ENCODE measurements at places on chromosomes 12 and 14. TPM values are rescaled to one million over a fixed set of nuclear protein-coding genes. Genes with fewer than 3 reads are reported as not detected.
A peak's percentile ranks its signal among the peaks of the same experiment; 100 is the strongest.

Gene LRP6
- total RNA-seq, result 0.48 TPM

Gene TAOK3
- total RNA-seq, result 63.4 TPM

Gene RAD9B
- 1.8 TPM for total RNA-seq

Gene OR4E2
- not detected for total RNA-seq

Gene SLC5A8
- total RNA-seq, result not detected

Gene PZP
- total RNA-seq, result not detected

GRCh38 chr12:67988601-67989021, 636 bp upstream of the IFNG-AS1 start:
- no peak overlapping the region for H3K4me3 ChIP-seq
- DNase-seq, result no peak
- no peak overlapping the region for H3K27ac ChIP-seq
- peaks cover 16% of the 10 kb centered on the region for H3K4me1 ChIP-seq

DNA sequence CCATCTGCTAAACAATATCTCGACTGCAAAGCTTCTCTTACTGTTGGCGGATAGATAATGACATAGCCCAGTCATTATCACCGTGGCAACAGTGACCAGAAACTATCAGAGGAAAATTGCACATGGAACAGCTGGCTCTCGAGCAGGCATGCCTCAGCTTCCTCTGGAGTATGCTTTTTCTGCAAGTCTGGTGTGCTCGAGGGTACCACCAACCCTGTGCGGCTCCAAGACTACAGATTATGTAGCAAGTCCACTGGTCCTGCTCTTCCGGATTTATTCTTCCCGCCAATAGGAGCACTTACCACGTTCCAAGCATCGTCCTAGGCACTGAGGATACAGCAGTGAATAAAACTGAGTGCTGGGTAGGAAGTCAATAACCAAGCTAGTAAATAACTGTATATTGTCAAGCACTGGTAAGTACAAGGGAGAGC, 1.4 kb upstream of the GLRX5 start:
- peaks cover 46% of the 10 kb centered on the region for H3K4me1 ChIP-seq
- no peak for DNase-seq
- no peaks in the 10 kb centered on the region for H3K27me3 ChIP-seq

- H3K36me3 ChIP-seq, result no peaks in the 10 kb centered on the region
- no peak for DNase-seq
- H3K27me3 ChIP-seq, result no peaks in the 10 kb centered on the region
- H3K27ac ChIP-seq, result no peak overlapping the region
- no peak overlapping the region for H3K4me3 ChIP-seq
Measured at GRCh38 chr14:79018836-79019235, 848.7 kb downstream of the NRXN3 start.

GRCh38 chr12:90972226-90972625, 17.2 kb upstream of the CCER1 start:
- DNase-seq, result no peak
- H3K36me3 ChIP-seq, result no peaks in the 10 kb centered on the region
- H3K4me3 ChIP-seq, result no peak overlapping the region
- H3K4me1 ChIP-seq, result no peaks in the 10 kb centered on the region
- H3K27ac ChIP-seq, result no peak overlapping the region

DNA sequence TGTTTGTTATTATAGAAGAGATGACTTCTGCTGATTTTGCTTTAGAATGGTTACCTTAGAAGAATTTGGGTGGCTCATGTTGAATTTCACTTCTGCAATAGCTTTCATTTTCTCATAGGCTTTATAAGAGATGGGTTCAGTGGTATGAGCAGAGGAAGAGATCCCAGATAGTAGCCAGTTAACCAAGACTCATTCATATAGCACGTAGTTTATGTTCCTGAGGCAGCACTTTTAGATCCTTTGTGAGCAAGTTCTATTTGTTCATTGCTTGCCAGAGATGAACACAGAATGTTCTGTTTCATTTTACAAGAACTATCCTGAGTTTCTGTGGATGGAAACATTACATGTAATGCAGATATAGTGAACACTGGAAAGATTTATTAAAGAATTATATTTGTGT, 32.2 kb downstream of the RAB21 start:
- H3K27me3 ChIP-seq, result no peaks in the 10 kb centered on the region
- no peak overlapping the region for H3K27ac ChIP-seq
- peaks cover 19% of the 10 kb centered on the region for H3K36me3 ChIP-seq
- no peak for DNase-seq

GRCh38 chr14:64722842-64723447, 18.7 kb downstream of the PLEKHG3 start:
- no peak for DNase-seq
- peaks cover 25% of the 10 kb centered on the region for H3K4me1 ChIP-seq
- peak overlapping the region; percentile 71 for H3K27ac ChIP-seq
- H3K4me3 ChIP-seq, result peak overlapping the region; percentile 29
- H3K27me3 ChIP-seq, result peaks cover 25% of the 10 kb centered on the region
- H3K36me3 ChIP-seq, result no peaks in the 10 kb centered on the region

DNA sequence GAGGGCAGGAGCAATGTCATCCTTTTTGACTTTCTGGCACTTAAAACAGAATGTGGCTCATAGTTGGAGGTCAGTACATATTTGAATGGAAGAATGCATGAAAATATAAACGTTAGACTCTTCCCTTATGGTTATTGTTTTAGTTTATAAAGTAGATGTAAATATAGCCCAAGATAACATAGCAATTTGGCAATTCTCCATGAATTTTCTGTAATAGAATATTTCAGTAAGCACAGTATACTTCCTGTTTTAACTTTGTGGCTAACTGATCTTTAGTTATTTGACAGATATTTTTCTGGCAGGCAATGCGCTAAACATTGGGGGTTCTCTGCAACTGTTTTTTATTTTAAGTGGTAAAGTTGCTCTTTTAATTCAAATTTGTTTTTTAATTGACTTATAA, 763.0 kb downstream of the NRXN3 start:
- H3K4me1 ChIP-seq, result no peaks in the 10 kb centered on the region
- H3K36me3 ChIP-seq, result no peaks in the 10 kb centered on the region
- H3K27me3 ChIP-seq, result no peaks in the 10 kb centered on the region
- H3K27ac ChIP-seq, result no peak overlapping the region
- no peak overlapping the region for H3K4me3 ChIP-seq
- no peak for DNase-seq

DNA sequence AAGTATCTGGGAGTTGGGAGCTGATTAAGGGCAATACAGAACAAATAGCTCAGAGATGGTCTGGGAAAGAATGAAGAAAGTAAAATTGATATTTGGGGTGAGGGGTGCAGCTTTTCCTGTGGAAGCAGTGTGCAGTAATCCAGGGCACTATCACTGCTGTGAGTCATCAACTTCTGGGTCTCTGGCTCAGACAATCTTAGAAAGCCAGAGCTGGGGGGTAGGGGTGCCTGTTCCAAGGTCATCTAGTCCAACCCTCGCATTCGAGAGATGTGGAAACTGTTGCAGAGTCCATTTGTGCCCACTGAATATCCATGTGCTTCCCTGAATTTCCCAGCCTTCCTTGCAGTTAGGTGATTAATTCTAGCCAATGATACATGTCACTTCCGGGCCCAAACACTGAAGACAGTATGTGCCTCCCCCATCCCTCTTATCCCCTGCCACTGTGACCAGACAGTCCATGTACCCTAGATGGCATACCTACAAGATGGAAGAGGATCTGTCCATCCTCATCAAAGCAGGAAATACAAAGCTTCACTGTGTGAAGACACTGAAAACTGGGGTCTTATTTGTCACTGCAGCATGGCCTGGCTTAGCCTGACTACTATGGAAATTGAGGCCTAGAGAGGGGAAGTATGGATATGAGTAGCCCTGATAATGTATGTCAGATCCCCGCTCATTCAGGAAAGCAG, 51.9 kb downstream of the ZFP36L1 start:
- no peak for DNase-seq
- no peak overlapping the region for H3K4me3 ChIP-seq
- no peak overlapping the region for H3K27ac ChIP-seq
- no peaks in the 10 kb centered on the region for H3K36me3 ChIP-seq
- H3K4me1 ChIP-seq, result peaks cover 7% of the 10 kb centered on the region

- no peaks in the 10 kb centered on the region for H3K36me3 ChIP-seq
- H3K4me1 ChIP-seq, result peaks cover 18% of the 10 kb centered on the region
- DNase-seq, result no peak
- H3K4me3 ChIP-seq, result no peak overlapping the region
- no peak overlapping the region for H3K27ac ChIP-seq
Measured at GRCh38 chr12:57146092-57146491, 1.3 kb downstream of the LRP1-AS start.
